ENCODE measurements at places on chromosomes 1 and 21. TPM values are rescaled to one million over a fixed set of nuclear protein-coding genes. Genes with fewer than 3 reads are reported as not detected.

The TMEM9 gene
- 130 TPM for polyA plus RNA-seq

The SLC25A34 gene
- 3.9 TPM for polyA plus RNA-seq

DNA sequence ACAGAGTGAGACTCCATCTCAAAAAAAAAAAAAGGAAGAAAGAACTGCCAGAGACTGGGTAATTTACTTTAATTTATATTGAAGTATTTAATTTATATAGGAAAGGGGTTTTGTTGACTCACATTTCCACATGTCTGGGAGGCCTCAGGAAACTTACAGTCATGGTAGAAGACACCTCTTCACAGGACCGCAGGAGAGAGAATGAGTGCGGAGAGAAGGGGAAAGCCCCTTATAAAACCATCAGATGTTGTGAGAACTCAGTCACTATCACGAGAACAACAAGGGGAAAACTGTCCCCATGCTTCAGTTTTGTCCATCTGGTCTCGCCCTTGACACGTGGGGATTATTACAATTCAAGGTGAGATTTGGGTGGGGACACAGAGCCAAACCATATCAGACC, 25.8 kb upstream of the PPP1R8 start:
- no peak for DNase-seq

DNA sequence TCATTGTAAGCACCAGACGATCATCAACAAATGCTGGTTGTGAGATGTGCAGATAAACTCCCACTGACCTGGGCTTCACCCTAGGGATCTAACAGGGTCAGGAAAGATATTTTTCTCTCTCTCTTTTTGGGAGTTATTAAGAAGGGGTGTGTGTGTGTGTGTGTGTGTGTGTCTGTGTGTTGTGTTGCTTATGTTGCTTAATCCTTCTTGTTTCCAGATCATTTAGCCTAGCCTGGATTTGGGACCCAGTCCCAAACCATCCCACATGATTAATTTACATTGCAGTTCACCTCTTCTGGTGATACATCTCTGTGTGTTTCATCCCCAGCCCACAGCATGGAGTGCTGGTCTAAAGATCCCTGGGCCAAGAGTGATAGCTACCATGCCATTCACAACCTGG, 122.8 kb upstream of the IPO9 start:
- DNase-seq, result no peak

GRCh38 chr1:200240656-200241055, 169.2 kb downstream of the ZNF281 start:
- DNase-seq, result no peak

GRCh38 chr1:3584915-3585314, 26.4 kb downstream of the MEGF6 start:
- no peak for DNase-seq

Data from left kidney (tissue), 8 donors.